Kidney (tissue), 22 donors: ENCODE measurements at places on chromosomes 3 and 15. TPM values are rescaled to one million over a fixed set of nuclear protein-coding genes. Genes with fewer than 3 reads are reported as not detected.

DNA sequence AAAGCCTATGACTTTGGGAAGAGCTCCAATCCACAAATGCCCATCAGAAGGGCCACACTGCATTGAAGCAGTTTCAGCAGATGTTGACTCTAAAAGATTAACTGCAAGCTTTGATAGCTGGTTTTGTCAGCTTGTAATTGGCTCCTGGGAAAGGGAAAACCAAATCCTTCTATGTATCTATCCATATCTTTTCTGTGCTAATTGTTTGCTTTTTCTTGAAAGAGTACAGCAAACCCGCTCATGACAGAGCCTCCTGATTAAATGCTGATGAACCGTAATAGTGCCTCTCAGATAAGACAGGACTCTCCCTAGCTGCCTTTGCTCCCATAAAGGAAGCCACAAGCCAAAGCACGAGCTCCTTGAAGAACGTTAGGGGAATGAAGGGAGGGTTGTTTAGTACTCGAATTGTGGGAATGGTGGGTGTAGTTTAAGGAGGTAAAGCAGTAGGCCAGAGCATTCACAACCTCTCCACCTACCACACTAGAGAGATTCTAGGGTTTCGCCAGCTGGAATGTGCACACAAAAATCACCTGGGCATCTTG, 33.6 kb upstream of the LRIG1 start:
- no peak for DNase-seq

GRCh38 chr3:50204804-50205412, at the start of gene SLC38A3:
Gene SLC38A3 (plus strand): TSS chr3:50205271. CDS start chr3:50214200, 8,929 bp downstream.
- peak; percentile 85 for DNase-seq

The PDE8A gene
- total RNA-seq = 37.5 TPM

The GPR160 gene
- total RNA-seq = 24.9 TPM

The RARB gene
- 14.7 TPM for total RNA-seq

The NTRK3 gene
- total RNA-seq = 25.5 TPM

The GOLGA8S gene
- 0.60 TPM for total RNA-seq

The IDH3A gene
- total RNA-seq = 97.2 TPM

The IMPG2 gene
- 0.85 TPM for total RNA-seq
